AG09319 (cell line): ENCODE measurements at places on chromosomes 12 and 14.

- DNase-seq: no peak
Measured at GRCh38 chr14:63248211-63248610, 44.0 kb downstream of the RHOJ start.

DNA sequence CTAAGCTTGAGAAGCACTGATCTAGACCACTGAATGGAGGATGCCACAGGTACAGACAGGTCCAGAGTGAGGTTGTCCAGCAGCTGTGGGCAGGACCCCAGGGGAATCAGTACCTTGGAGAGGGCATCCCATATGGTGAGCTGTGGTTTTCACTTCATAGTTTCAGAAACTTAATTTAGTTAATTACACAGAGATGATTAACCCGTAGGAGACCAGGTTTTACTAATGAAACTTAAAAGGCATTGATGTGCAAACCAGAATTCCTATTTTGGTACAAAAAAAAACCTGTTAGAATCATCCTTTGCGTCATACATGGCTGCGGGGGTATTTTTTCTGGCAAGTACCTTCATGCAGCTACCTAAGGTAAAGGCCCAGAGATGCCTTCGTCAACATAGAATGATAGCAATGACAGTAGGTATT, 159.3 kb downstream of the DACT1 start:
- no peak for DNase-seq

GRCh38 chr12:98671459-98671858, 26.4 kb downstream of the APAF1 start:
- no peak for DNase-seq

- DNase-seq: no peak
Measured at GRCh38 chr14:28704153-28704552, 62.4 kb upstream of the FOXG1 start.
